Effector memory CD4-positive, alpha-beta T cell (primary cell): ENCODE measurements at places on chromosomes 4 and X.

GRCh38 chrX:123814343-123814742 is 45.5 kb upstream of the XIAP start:
- no peaks in the 10 kb centered on the region for H3K4me1 ChIP-seq
- no peaks in the 10 kb centered on the region for H3K36me3 ChIP-seq
- no peaks in the 10 kb centered on the region for H3K27me3 ChIP-seq
- DNase-seq = no peak
- H3K4me3 ChIP-seq = no peak overlapping the region

- no peaks in the 10 kb centered on the region for H3K36me3 ChIP-seq
- no peak for DNase-seq
- no peaks in the 10 kb centered on the region for H3K27me3 ChIP-seq
- no peaks in the 10 kb centered on the region for H3K4me1 ChIP-seq
Measured at GRCh38 chr4:101122019-101122418, 225.3 kb downstream of the PPP3CA start.

- H3K27me3 ChIP-seq = no peaks in the 10 kb centered on the region
- DNase-seq = no peak
- H3K27ac ChIP-seq = no peak overlapping the region
- H3K4me3 ChIP-seq = no peak overlapping the region
Measured at GRCh38 chrX:79572566-79572965, 205.4 kb upstream of the ITM2A start.

- H3K36me3 ChIP-seq = no peaks in the 10 kb centered on the region
- no peak overlapping the region for H3K27ac ChIP-seq
- H3K27me3 ChIP-seq = no peaks in the 10 kb centered on the region
- no peaks in the 10 kb centered on the region for H3K4me1 ChIP-seq
- DNase-seq = no peak
Measured at GRCh38 chr4:92328095-92328494, 24.3 kb downstream of the GRID2 start.

GRCh38 chrX:11470250-11470974 is 177.2 kb downstream of the AMELX start:
- no peak overlapping the region for H3K4me3 ChIP-seq
- DNase-seq = no peak
- H3K27me3 ChIP-seq = no peaks in the 10 kb centered on the region
- H3K36me3 ChIP-seq = no peaks in the 10 kb centered on the region

GRCh38 chr4:157043131-157043530 is 32.8 kb upstream of the GLRB start:
- no peak overlapping the region for H3K27ac ChIP-seq
- no peaks in the 10 kb centered on the region for H3K4me1 ChIP-seq

- H3K4me1 ChIP-seq = peaks cover 6% of the 10 kb centered on the region
- no peaks in the 10 kb centered on the region for H3K27me3 ChIP-seq
- DNase-seq = no peak
- H3K36me3 ChIP-seq = no peaks in the 10 kb centered on the region
- H3K27ac ChIP-seq = no peak overlapping the region
Measured at GRCh38 chr4:4758681-4759080, 100.8 kb upstream of the MSX1 start.

- no peak overlapping the region for H3K27ac ChIP-seq
- H3K27me3 ChIP-seq = no peaks in the 10 kb centered on the region
- no peak overlapping the region for H3K4me3 ChIP-seq
- no peaks in the 10 kb centered on the region for H3K36me3 ChIP-seq
- H3K4me1 ChIP-seq = no peaks in the 10 kb centered on the region
Measured at GRCh38 chrX:39418254-39418704, 617.0 kb downstream of the MID1IP1 start.

GRCh38 chr4:123244137-123244536 is 152.5 kb upstream of the SPRY1 start:
- H3K4me3 ChIP-seq = no peak overlapping the region
- no peaks in the 10 kb centered on the region for H3K4me1 ChIP-seq
- DNase-seq = no peak
- H3K27me3 ChIP-seq = no peaks in the 10 kb centered on the region
- no peak overlapping the region for H3K27ac ChIP-seq

- no peaks in the 10 kb centered on the region for H3K36me3 ChIP-seq
- no peaks in the 10 kb centered on the region for H3K4me1 ChIP-seq
- H3K27me3 ChIP-seq = no peaks in the 10 kb centered on the region
- no peak overlapping the region for H3K27ac ChIP-seq
- H3K4me3 ChIP-seq = no peak overlapping the region
- no peak for DNase-seq
Measured at GRCh38 chr4:96497621-96498020, 657.7 kb downstream of the PDHA2 start.

- H3K36me3 ChIP-seq = no peaks in the 10 kb centered on the region
- peaks cover 3% of the 10 kb centered on the region for H3K27me3 ChIP-seq
- no peak overlapping the region for H3K4me3 ChIP-seq
- H3K4me1 ChIP-seq = no peaks in the 10 kb centered on the region
- no peak overlapping the region for H3K27ac ChIP-seq
Measured at GRCh38 chrX:140503714-140504351, 1.0 kb downstream of the SOX3 start.
